ENCODE measurements at places on chromosomes 3 and 15.
A peak's percentile ranks its signal among the peaks of the same experiment; 100 is the strongest.

DNA sequence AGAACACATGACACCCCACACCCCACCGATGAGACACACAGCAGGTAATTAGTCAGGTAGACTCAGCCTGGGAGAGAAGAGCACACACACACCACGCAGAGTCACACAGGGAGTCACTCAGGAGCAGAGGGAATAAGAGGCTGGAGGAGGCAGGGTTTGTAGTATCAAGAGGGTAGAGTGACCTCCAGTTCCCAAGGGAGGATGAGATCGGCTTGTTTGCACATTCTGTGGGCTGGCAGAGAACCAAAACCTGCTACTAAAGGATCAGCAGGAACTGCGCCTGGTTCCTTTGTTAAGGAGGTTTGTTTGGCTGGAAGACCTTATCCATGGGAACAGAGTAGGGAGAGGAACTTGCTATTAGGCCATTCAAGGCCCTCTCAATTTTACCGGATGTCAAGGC lies 281.4 kb upstream of the SLCO3A1 start:
- H3K4me1 ChIP-seq = no peaks in the 10 kb centered on the region
- no peak for DNase-seq
- H3K27ac ChIP-seq = no peak overlapping the region
- no peaks in the 10 kb centered on the region for H3K27me3 ChIP-seq
- H3K36me3 ChIP-seq = no peaks in the 10 kb centered on the region
- no peak overlapping the region for H3K4me3 ChIP-seq

DNA sequence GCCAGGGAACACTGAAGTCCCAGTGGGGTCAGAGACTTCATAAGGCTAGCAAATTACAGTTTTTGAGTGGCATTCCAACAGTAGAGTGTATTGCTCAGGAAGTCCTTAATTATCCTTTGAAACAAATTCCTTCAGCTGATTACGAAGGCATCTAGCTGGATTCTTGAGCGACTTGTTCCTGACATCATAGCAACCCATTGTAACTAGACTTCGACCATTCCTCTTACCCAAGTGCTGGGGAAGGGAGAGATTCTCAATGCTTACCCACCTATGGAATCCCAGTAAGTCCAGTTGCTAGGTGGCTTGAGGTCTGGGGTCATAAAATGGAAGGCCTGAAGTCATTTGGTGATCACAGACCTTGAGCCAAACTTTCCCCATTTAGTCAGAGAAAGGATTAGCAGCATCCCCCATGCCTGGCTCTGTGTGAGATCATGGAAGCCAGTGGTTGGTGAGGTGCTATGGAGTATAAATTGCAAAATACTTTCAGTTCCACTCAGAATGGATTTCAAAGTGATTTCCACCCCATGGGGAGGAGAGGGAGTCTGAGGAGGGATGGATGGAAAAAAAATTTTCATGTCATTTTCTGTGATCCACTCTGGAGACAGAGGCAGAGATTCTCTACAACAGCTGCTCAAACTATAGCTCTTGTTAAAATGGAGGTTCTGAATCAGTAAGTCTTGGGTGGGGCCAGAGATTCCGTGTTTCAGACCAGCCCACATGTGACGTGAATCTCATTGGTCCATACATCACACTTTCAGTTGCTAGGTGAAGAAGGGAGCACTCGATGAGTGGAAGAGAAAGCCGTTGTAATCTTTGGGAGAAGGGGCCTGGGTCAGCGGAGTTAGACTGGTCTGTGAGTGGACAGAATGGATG lies 45.7 kb downstream of the CD86 start:
- no peaks in the 10 kb centered on the region for H3K4me1 ChIP-seq
- H3K4me3 ChIP-seq = no peak overlapping the region
- no peaks in the 10 kb centered on the region for H3K27me3 ChIP-seq
- peak; percentile 36 for DNase-seq
- H3K36me3 ChIP-seq = no peaks in the 10 kb centered on the region

DNA sequence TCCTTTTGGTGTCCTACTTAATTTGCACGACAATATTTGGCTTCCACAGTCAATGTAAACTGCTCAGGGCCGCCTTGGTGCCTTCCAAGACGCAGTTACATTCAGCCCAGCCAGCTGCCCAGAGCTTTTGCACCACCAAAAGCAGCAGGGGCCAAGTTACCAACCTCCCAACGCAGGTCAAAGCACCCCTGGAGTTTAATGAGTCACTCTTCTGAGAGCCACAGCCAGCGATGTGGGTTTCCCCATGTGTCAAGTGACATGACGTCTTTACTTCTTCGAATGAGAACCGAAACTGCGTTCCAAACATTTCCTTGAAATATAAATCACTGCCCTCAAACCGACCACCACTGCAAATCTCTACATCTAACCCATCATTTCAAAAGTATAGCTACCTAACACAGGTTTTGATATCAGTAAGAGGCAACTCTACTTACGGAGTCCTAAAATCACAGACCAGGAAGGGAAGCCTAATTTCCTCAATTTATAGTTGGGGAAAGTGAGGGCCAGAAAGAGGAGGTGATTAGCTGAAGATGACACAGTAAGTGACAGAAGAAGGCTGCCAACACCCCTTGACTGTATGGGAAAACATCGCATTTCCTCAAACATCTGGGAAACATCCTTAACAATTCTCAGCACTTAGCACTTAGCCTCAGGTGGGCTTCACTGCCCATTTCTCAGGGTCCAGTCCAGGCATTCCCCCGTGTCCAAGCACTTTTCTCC lies 24.5 kb downstream of the MB21D2 start:
- no peaks in the 10 kb centered on the region for H3K36me3 ChIP-seq
- no peaks in the 10 kb centered on the region for H3K27me3 ChIP-seq
- peaks cover 8% of the 10 kb centered on the region for H3K4me1 ChIP-seq

DNA sequence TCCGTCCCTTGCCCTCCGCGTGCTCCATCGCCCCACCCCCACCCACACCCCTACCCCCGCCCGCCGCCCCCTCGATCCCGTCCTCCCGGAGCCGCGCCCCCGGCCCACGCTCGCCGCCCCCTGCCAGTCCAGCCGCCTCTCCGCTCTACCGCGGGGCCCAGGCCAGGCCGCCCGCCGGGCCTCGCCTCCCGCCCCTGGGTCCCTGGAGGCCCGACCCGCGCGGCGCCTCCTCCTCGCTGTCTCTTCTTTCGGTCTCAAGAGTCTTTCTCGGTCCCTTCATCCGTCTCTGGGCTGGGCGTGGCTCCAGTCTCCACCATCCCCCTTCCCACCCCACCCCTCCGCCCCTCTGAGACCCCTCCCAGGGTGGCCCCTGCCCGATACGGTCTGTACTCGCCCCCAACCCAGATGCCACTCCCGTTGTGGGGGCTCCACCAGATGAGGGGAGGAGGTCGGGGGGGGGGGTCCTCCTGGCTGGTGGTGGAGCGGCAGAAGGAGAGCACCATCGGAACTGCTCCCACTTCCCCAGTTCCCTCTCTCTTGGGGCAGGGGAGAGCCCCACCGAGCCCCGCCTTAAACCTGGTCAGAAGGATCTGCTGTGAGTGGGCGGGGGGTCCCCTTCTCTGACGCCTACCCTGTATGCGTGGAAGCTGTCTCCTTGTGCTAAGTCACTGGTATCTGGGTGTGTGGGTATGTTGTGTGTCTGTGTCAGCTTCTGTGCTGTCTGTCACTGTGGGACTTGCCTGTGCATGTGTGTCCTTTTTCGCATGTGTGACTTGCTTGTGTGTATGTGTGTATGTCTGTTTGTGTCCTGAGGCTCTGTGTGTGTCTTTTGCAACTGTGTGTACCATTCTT lies 1.0 kb downstream of the PRKCD start:
- no peaks in the 10 kb centered on the region for H3K27me3 ChIP-seq
- peak overlapping the region; percentile 45 for H3K4me3 ChIP-seq

Measured in mesendoderm (in vitro differentiated cells).